Islet precursor cell (in vitro differentiated cells): ENCODE measurements at places on chromosomes 2 and 18.

DNA sequence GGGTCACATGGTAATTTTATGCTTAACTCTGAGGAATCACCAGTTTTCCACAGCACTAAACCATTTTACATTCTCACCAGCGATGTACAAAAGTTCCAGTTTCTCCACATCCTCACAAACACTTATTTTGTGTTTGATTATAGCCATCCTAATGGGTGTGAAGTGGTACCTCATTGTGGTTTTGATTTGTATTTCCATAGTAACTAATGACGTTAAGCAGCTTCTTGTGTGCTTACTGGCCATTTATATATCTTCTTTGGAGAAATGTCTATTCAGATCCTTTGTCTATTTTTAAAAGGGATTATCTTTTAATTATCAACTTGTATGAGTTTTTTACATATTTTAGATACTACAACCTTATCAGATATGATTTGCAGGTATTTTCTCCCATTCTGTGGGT, 42.0 kb downstream of the CCDC150 start:
- DNase-seq = no peak

- DNase-seq = no peak
These were observed 11.3 kb upstream of the TEX44 start for GRCh38 chr2:231581328-231581727.

DNA sequence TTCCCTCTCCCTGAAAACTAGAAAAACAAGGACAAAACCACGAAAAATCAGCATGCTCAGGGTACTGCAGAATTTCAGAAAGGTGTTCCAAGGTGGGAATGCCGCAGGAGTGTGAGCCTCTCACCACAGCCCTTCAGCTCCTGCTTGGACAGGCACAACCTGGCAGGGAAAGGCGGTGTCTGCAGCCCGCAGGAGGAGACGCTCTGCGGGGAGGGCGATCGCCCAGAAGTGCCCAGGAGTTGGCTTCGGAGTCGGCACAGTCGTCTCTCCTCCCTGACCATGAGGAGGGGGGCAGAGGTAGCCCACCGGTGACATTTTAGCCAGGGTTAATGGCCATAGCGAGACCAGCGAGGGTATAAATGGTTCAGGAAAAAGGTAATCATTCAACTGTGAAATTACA, 57.2 kb downstream of the TMEM18 start:
- peak; percentile 38 for DNase-seq

- no peak for DNase-seq
These were observed 302.4 kb downstream of the CLIP4 start for GRCh38 chr2:29417630-29418029.

DNA sequence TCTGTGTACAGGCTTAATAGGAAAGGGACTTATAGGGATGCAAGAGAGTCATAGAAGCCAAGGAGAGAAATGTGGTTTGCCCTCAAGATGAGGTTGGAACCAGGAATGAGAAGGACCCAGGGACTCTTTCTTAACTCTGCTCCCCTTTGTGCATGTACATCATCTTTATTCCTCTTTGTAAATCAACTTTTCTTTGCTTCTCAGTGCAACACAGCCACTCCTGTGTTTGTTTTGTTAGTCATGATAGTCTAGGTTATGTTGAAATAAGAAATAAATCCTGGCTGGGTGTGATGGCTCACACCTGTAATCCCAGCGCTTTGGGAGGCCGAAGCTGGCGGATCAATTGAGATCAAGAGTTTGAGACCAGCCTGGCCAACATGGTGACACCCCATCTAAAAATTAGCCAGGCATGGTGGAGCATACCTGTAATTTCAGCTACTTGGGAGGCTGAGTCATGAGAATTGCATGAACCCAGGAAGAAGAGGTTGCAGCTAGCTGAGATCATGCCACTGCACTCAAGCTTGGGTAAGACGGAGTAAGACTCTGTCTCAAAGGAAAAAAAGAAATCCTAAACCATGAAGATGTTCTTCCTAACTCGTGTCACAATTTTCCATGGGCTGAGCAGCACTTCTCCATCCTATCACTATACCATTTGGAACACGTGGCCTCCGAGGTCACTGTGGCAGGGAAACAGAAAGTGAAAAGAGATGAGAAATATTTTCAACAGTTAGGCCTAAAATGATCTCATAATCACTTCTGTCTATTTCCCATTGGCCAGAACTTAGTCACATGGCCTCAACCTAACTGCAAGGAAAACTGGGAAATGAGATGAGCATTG, 73.0 kb upstream of the TMEM17 start:
- no peak for DNase-seq

GRCh38 chr18:9808295-9809241, 77.2 kb upstream of the TXNDC2 start:
- DNase-seq = peak; percentile 77

DNA sequence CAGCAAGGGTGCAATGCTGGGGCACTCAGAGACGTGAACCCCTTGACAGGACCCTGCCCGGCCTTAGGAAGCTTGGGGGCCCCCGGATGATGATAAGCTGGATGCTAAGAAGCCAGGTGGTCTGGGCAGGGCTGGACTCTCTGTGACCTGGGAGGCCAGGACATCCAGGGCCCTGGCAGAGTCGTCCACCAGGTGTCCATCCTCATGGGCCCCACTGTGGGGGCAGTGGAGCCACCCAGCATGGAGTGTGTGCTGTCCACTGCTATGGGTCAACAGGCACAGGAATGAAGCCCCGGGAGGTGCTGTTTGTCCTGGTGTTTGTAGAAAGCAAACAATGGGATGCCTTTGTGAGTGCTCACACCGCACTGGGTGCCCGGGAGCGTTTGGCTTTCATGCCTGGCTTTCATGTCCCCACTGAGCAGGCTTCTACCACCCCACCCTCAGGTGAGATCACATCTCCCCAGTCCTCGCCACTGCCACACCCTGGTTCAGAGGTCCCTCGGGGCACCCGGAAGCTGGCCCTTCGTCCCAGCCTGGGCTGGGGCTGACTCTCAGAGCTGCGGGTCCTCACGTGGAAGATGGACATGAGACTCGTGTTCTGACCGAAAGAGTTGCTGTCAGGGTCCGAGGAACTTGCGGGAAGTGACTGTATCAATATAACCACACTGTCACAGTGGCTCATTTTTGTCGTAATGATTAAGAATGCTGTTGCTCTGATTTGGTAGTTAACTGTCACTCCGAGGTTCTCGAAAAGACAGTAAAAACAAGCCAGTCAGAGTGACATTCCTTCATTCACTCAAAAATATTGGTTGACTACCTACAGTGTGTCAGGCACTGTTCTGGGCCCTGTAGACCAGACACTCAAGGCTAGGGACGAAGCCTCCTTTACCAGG, 53.3 kb downstream of the INHBB start:
- peak; percentile 57 for DNase-seq
